Nephron progenitor cell (in vitro differentiated cells): ENCODE measurements at places on chromosomes 12 and 14.

DNA sequence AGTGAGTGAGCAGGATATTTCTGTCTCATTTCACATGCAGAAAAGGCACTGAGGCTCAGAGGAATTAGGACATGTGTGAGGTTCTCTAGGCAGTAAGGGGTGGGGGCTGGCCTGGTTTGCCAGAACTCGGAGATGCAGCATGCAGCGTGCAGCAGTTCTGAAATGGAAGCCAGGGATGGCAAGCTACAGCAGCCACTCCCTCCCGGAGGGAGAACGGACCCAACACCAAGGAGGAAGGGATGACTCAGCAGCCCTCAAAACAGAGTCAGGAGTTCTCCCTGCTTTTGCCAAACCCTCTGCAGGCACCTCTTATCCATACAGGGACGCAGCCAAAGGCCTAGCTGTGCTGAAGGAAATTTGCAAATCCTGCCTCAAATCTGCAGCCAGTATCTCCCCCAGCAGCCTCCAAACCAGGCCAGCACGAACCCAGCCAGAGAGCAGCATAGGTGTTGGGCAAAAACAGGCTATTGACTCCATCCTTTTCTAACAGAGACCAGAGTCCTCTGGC is 10.3 kb upstream of the SERPINA3 start:
- no peak for DNase-seq

DNA sequence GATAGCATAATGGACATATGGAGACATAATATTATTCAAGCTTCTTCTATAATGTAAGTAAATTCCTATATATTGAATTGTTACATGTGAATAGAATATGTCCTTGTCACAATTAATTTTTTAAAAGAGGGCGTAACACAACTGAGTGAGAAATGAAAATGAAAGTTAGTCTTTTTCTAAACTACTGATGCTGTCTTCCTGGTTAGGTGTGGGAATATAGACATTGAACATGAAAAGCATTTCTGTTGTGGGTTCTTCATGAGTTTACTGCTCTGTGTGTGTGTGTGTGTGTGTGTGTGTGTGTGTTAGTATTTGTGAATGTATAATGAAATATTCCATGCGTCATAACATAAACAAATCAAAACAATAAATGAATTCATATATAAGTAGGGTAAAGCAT is 40.5 kb upstream of the RTL1 start:
- no peak for DNase-seq

DNA sequence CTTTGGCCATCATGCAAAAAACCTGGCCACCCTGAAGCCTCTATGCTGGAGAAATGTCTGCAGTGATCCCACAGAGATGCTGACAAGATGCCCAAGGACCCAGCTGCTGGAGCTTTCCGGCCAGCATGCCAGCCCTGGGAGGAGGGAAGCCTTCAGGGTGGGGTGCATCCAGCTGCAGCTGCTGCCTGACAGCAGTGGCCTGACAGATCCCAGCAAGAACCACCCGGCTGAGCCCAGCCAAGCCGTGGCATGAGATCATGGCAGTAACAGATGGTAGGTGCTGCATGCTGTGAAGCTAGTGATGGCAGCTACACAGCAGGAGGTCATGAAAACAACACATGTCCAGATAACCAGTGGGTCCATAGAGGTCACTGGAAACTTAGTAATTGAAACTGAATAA is 13.8 kb downstream of the CLBA1 start:
- no peak for DNase-seq

DNA sequence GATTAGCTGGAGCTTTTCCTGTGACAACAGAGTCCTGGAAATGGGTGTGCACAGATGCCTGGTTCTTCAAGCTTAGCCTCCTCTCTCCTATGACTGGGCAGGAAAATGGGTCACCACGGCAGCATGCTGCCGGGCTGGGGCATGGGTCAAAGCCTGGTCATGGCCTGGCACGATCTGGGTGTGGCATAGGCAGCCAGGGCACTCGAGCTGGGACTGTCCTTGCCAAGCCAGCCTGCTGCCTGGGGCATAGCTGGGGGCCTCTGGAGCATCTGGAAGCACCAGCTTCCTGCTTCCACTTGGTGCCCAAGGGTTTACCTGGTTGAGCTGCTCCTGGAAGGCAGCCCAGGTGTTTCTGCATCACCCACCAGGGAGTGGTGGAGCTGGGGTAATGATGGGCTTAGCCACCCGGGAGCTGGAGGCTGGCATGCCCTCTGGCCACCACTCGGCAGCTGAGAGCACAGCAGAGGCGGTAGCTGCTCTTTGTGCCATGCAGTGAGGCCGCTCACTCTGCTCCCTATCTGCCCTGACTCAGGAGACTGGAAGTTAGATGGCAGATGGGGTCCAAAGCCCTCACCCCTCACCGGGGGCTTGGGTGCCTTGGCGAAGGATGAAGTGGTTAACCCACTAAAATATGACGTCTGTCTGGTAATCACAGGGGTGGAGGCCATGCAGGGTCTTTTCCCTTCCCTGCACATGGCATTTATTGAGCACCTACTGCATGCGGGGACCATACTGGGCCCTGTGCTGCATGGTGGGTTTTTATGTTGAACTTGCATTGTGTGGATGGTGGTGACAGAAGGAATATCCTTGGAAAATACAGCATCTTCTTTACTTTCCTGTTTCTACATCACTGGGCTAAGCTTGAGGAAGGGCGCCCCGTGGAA is 1.7 kb downstream of the OTUB2 start:
- no peak for DNase-seq

DNA sequence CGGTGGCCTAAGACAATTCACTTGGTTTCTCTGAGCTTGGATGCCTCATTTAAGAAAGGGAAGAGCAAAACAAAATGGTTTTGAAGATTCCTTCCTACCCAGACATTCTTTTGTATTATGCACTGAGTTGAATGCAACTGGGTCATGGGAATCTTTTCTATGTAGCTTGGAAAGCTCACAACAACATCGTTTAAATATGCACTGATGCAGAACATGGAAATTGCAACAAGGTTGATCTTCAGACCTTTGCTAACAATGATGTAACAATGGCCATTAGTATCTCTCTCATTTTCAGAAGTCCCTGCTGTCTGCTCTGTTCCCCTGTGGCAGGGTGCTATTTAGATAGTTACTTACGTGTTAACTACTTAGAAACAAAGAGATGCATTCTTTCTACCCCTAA is 30.1 kb upstream of the IGF1 start:
- DNase-seq: no peak

DNA sequence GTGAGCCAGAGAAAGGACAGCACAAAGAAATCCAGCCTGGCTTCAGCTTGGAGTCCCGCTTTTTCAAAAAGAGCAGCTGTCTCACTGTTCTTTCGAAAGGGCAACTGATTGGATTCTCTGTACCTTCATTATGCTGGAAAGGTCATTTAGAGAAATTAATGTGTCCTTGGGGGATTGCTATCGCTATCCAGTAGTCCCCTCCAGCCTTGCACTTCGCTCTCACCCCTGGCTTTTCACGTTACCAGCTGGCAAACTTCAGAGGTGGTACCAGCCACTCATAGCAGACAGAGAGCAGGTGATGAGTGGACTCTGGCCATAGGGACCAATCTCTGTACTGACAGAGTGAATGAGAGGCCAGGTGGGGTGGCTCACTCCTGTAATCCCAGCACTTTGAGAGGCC is 11.8 kb upstream of the NUAK1 start:
- no peak for DNase-seq

DNA sequence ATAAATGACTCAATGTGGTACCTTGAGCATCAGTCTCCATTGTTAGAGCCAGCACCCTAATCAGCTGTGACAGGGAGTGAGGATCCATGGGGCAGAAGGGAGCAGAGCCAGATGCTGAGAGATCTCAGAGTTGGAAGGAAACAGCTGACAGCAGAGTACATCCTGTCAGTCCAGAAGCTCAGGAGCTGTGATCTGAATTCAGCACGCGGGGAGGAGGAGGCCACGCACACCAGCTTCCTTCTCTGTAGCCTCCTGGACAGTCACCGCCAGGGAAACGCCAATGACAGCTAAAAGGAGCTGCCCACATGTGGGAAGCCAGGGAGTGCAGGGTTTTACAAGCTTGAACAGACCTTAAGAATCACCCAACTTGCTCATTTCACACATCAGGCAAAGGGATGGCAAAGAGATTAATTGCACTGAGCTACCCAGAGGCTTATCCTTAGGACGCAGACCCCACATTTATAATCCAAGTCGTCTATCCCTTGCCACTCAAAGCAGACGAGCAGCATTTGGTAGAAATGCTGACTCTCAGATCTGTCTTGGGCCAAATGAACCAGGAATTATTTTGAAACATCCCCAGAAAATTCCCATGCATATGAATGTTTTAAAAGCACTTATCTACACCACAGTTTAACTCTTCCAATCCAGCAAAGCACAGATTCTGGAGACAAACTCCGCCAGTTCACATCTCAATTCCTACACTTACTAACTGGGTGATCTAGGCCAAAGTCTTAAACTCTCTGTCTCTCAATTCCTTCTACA is 322.6 kb upstream of the TMTC1 start:
- DNase-seq: peak; percentile 3

DNA sequence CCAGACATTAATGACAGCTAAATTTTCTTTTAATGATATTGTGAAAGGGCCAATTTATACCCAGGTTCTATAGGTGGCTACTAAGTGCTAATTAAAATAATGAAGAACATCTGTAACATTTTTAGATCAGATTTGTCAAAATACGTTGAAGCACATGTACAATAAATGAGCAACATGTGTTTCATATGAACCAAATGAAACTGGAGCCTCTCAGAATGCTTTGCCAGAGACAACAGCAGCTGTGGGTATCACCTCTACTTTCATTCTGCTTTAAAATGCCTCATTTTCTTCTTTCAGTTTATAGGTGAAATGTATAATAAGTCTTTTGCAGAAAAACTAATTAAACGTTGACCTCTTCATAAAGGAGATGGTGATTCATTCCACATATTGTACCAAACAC is 26.1 kb upstream of the MYF6 start:
- DNase-seq: no peak

- no peak for DNase-seq
Observed at GRCh38 chr12:128819293-128820144, 4.2 kb downstream of the SLC15A4 start.

DNA sequence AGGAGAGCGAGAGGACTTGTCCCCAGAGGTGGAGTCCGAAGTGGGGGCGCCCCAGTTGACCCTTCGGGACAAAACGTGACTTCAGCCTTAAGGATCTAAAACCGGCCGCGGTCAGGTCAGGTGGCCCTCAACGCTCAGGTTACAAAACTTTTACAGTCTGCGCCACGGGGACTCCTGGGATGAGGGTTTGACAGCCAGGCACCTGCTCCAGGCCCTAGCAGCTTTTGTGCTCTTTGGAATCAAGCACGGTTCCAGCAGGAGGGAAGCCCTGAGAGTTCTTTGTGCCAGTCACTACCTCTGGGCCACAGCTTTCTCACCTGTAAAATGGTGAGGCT is 337 bp downstream of the ZC2HC1C start:
- no peak for DNase-seq

DNA sequence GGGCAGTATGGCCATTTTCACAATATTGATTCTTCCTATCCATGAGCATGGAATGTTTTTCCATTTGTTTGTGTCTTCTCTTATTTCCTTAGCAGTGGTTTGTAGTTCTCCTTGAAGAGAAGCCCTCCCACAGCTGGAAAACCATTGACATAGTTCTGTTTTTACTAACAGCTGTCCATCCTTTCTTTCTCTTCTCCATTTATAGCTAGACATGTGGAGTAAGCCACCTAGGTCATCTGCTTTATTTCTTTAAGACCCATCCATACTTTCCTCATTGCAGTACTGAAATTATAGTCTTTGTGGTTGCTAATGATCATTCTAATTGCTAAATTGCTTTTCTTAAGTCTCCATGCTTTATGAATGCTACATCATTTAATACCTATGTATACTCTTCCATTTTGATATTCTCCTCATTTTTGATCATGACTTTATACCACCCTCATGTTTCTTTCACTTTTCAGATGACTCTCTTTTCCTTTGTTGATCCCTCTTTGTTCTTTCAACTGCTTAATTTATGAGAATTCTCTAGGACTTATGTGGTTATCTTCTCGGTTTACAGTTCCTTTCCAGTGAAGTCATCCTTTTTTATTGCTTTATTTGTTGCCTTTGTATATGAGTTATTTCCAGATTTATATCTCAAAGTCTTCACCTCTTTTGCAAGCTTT is 114.2 kb downstream of the PCNX1 start:
- DNase-seq: no peak

DNA sequence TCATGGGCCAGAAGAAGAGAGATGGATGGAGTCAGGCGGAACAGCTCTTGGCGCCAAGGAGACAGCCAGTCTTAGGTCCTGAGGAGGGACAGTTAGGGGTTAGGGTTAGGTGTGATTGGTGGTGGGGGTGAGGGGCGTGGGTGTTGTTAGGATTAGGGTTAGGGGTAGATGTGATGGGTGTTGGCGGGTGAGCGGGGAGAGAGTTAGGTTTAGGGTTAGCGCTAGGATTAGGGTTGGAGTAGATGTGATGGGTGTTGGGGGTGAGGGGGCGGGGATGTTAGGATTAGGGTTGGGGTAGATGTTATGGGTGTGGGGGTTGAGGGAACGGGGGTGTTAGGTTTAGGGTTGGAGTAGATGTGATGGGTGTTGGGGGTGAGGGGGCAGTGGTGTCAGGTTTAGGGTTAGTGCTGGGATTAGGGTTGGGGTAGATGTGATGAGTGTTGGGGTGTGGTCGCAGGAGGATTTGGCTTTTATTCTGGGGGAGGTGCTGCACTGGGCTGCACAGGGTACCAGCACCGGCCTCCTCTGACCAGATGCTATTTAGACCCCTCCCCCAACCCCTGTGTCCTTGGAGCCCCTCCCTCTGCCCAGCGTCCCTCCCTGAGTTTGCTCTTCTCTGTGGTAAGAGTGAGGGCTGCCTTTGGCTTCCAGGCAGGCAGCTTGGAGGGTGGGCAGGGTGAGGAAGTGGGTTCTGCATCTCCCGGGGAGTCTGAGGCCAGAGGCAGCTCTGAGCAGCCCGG is 35.6 kb upstream of the FBRSL1 start:
- DNase-seq: no peak

DNA sequence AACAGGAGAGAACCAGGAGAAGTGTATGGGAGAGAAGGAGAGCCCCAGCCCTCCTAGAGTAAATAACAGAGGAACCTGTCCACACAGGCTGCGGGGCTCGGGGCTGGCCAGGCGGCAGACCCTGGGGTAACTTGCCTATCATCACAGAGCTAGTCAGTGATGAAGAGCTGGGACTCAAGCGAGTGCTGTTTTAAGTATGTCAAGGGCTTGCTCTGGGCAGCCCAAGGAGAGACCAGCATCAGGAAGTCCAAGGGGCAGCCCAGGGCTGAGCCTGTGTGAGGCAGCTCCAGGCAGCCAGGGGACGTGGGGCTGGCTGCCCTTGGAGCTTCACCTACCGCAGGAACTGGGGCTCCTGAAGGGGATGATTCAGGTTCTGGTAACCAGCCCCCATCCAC is 10.0 kb downstream of the VWF start:
- no peak for DNase-seq
